Suppressor macrophage (primary cell): ENCODE measurements at places on chromosomes 4 and X.

DNA sequence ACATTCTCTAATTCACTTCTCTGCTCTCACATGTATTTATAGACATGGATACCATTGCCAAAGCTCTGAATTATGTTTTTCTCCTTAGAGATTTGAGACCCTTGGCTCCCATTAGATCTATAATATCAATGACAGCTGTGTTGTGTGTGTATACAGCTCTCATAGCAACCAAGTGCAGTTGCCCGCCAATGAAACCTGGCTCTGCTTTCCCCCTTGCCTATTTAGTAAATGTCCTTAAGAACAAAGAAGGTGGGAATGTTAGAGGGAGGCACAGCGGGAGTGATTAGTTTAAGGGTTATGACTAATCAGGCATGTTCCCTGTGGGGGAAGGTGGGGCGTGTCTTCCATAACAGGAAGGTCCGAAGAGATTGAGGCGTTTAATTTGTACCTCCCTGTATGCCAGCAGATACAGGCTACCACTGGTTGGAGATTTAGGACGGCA lies 100.5 kb upstream of the TBC1D9 start:
- no peak for DNase-seq

DNA sequence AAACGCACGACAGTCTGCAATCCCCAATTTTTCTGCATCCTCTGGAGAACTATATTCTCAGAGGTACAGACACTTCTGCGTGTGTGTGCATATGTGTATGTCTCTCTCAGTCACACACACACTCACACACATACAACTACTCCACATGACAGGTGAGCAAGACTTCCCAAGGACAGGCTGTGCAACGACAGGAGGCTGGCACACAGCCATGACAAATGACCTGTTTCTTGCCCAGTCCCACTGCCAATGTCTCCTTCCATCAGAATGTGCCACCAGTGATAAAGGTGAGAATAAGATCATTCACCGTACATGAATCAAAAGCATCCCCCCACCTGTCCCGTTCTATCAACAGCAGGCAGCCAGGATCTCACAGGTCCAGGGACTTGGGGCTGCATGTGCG lies 52.4 kb downstream of the PPP2R2C start:
- no peak for DNase-seq

- no peak for DNase-seq
Measured at GRCh38 chr4:112341033-112341432, 43.9 kb downstream of the ALPK1 start.

- peak; percentile 55 for DNase-seq
Measured at GRCh38 chr4:153523164-153523796, 57.1 kb downstream of the TMEM131L start.

GRCh38 chr4:124945422-124945821 lies 232.9 kb upstream of the ANKRD50 start:
- no peak for DNase-seq

GRCh38 chr4:23957465-23957864 lies 67.6 kb upstream of the PPARGC1A start:
- no peak for DNase-seq

GRCh38 chr4:101074326-101074725 lies 273.0 kb downstream of the PPP3CA start:
- DNase-seq, result no peak

DNA sequence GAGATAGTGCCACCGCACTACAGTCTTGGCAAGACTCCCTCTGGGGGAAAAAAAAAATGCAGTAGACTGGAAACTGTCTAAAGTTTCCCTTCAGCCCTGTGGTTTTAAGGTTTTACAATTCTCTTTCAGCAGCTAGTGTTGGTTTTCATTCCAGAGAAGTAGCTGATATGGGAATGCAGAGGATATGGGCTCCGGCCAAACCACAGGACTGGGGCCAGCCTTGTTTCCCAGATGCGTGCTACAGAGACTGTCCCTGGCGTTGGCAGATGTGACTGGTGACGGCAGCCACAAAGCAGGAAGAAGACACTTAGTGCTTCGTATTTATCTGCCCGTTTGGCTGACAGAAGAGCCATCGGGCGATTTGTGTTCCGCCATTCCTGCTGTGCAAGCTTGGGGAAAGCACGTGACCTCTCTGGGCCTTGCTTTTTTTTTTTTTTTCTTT lies 43.2 kb downstream of the ZBTB49 start:
- peak; percentile 16 for DNase-seq

DNA sequence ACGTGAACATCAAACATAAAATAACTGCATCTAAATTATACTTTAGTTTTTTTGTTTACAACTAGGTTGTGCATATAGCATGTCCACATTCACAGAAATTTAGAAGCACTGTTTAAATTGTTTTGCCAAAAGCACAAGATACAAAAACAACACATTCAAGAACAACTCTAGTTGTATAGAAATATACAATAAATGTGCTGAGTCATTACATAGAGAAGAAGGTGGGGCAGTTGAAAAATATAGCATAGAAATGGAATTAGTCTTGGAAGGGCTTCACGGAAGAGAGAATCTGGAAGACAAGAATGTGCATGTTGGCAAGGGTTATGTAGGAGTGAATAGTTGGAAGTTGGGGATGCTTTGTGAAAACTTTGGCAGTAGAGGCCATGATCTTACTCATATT lies 239.0 kb upstream of the GLRA2 start:
- DNase-seq, result no peak

- DNase-seq, result no peak
Measured at GRCh38 chr4:163773940-163774339, 279.4 kb downstream of the TMA16 start.

DNA sequence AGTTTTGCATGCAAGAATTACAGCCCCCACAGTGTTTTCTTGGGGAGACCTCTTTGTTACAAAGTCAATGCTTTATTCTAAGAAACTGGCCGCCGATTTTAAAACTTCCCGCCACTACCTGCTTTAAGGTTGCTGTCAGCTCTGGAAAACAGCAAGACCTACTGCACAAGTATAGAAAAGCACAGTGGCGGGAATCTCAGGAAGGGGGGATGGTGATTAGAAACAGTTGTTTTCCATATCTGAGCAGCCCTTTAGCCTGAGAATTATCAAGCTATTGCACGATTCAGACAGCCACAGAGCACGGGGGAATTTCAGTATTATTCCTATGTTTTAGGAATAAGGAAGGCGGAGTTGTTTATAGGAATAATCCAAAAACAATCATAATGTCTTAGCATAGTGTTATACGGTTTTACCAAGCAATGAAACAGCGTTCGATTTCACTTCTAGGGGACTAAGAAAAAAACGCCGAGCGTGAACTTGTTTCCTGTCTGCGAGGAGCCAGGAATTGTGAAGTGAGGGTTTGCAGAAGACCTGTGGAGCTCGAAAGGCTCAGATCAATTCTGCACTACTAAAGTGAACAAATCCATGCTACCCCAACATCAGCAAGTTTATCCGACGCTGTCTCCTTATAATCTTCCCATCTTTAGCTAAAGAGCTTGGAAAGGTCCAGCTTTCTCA lies 81.3 kb downstream of the HMGN5 start:
- DNase-seq, result peak; percentile 2

- DNase-seq, result no peak
Measured at GRCh38 chr4:134313591-134313990, 112.0 kb upstream of the PABPC4L start.

- DNase-seq, result peak; percentile 38
Measured at GRCh38 chrX:41293269-41293668, 40.7 kb upstream of the DDX3X start.

DNA sequence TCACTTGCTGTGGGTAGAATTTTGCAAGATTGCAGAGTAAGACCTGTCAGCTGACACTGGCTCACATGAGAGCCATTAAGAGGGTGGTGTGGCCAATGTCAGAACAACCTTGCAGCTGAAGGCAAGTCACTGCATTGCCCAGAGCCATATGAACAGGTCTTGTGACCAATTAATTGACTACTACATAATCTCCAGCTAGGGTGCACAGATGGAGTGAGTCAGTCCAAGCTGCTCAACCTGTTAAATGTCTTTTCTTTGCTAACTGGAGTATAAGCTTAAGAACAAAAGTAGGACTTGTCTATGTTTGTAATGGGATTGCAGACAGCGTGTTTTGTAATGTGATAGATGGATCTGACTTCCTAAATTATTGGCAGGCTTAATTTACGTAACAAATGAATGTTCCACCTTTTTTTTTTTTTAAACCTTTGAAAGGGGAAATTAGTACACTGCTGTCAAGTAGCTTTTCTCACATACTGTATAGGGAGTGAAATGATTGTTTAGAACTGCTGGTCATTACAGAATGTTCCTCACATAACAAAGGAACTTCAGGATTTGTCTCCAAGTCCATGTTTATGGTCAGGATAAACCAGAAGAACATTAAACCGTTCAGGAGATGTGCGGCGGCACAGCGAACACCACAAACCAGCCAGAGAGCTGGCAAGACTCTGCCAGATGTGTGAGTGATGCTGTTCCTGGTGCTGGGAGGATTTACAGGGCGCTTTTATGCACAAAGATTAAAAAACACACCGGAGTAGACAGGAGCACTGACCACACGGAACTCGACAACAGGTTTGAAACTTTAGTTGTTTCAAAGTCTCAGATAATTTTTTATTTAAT lies 37.0 kb downstream of the FNIP2 start:
- peak; percentile 90 for DNase-seq

- peak; percentile 6 for DNase-seq
Measured at GRCh38 chr4:169756971-169757574, 671 bp downstream of the HPF1 start.

DNA sequence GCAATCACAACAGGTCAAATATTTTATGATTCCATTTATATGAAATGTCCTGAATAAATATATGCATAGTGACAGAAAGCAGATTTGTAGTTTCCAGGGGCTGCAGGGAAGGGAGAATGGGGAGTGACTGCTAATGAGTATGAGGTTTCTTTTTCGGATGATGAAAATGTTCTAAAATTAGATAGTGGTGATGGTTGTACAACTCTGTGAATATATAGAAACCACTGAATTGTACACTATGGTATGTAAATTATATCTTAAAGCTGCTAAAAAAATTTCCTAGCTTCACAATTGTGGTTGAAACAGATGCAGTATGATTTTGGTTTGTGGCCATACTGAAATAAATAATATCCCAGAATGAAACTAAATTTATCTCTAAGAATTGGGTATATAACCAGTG lies 12.9 kb upstream of the IL2 start:
- DNase-seq, result no peak

DNA sequence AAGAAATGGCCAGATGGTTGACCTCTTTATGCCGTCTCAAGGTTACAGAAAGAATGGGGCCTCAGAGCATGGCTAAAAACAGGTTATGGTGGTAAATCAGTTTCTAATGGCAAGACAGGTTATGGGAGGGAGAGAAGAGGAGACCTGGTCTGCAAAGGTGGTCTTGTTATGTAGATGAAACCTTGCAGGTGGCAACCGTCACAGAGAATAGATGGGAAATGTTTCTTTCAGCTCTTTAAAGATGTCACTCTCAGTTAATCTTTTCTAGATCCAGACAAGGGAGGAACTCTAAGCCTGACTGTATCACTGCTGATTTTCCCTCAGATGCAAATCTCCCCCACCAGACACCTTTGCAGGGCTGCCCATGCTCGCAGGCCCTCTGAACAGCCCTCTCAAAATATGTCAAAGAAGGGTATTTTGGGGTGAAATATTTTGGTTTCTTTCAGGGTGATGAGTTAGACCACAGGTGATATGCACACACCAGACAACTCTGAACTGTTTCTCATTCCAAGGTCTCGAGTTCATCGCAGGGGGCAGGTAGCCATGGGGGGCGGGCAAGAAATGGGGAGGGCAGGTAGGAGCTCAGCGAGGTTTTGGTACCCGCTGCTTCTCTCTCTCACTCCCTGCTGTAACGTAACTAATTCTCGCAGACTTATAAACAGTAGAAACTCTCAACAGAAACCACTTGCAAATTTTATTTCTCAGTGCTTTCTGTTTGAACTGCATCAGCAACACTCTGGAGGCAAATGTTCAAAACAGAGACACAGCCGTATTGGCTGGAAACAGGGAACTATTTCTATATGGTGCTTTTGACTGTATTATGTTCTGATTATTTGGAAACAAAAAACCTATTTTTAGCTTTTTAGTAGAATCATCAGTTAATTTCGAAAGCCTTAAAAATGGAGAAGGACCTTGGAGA lies 32.4 kb downstream of the CASP3 start:
- DNase-seq, result peak; percentile 34

- no peak for DNase-seq
Measured at GRCh38 chr4:155540698-155541097, 126.0 kb upstream of the GUCY1A1 start.

- no peak for DNase-seq
Measured at GRCh38 chrX:11261260-11261659, 32.0 kb upstream of the AMELX start.

GRCh38 chrX:134936542-134936941 lies 54.2 kb upstream of the SMIM10 start:
- peak; percentile 36 for DNase-seq

DNA sequence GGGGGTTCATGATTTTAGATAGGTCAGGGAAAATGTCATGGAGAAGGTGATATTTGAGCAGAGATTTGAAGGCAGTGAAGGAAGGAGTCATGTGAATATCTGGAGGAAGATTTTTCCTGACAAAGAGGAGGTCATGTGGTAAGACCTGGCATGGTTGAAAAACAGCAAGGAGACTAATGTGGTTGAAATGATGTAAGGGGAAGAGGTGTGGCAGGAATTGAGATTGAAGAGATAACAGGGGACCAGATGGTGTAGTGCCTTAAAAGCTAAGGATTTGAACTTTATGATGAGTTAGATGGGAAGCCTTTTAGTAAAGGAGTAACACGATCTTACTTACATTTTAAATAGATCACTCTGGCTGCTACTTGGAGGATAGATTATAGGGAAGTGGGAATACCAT lies 210.9 kb downstream of the RTL9 start:
- no peak for DNase-seq

DNA sequence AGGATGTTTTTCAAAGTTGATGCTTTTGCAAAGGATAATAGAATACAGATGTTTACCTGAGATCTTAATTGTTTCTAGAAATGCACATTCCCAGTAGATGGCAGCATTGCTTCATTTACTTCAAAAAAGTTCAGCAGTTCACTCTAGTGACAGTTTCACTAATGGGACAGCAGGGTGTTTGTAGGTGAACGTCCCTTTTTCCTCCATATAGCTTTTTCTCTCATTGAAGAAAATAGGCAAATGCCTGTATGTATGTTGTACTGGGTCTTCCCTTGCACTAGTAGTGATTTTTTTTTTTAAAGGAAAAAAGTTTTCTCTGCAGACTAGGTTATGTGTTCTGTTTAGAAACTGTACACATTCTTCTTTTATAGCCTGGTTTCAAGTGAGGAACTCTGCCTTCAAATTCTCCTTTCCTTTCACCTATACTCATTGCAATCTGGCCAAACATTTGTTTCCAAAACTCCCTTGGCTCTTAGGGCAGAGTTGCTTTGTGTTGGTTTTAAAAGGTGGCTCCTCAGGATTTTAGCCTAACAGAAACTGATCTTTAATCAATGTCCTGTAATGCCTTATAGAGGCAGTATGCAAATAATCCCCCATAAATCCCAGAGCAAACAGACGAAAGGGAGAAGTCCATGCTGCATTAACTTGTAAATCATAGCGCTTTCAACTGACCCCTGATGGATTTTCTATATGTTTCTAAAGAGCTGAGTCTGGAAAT lies 86.3 kb downstream of the EGF start:
- peak; percentile 83 for DNase-seq

- DNase-seq, result no peak
Measured at GRCh38 chrX:47196098-47196497, 2.5 kb downstream of the UBA1 start.
